ENCODE measurements at places on chromosomes 6 and 20. TPM values are rescaled to one million over a fixed set of nuclear protein-coding genes. Genes with fewer than 3 reads are reported as not detected.

Gene ZNF165
- 1.6 TPM for polyA plus RNA-seq

Gene PI16
- polyA plus RNA-seq: 0.56 TPM

Gene WFDC12
- polyA plus RNA-seq: not detected

Gene SLC22A16
- not detected for polyA plus RNA-seq

Gene JPH2
- not detected for polyA plus RNA-seq

Gene TCF21
- not detected for polyA plus RNA-seq

Gene TFAP2D
- polyA plus RNA-seq: not detected

Gene SULF2
- 27.0 TPM for polyA plus RNA-seq

Gene GNMT
- polyA plus RNA-seq: 0.30 TPM

Gene PSORS1C1
- polyA plus RNA-seq: not detected

Gene SLC22A1
- 1.4 TPM for polyA plus RNA-seq

Gene SLA2
- polyA plus RNA-seq: not detected

Gene SLC16A10
- polyA plus RNA-seq: 3.7 TPM

Gene BTBD3
- 90.0 TPM for polyA plus RNA-seq

Gene RSPO3
- 0.20 TPM for polyA plus RNA-seq

Gene PTK7
- polyA plus RNA-seq: 32.5 TPM

Gene CTCFL
- not detected for polyA plus RNA-seq

Gene PPIL6
- 11.8 TPM for polyA plus RNA-seq

Gene PKIB
- 26.2 TPM for polyA plus RNA-seq

Gene SLPI
- not detected for polyA plus RNA-seq

Gene MAS1
- not detected for polyA plus RNA-seq

Gene DEFB118
- not detected for polyA plus RNA-seq

Gene PRL
- not detected for polyA plus RNA-seq

Gene ECI2
- polyA plus RNA-seq: 30.9 TPM

Gene E2F1
- polyA plus RNA-seq: 2.3 TPM

Gene GINS1
- 4.5 TPM for polyA plus RNA-seq

Gene ENPP1
- not detected for polyA plus RNA-seq

Gene NKX2-4
- not detected for polyA plus RNA-seq
